ENCODE measurements at places on chromosomes 13 and 19. TPM values are rescaled to one million over a fixed set of nuclear protein-coding genes. Genes with fewer than 3 reads are reported as not detected.

SMAD9 gene
- 0.70 TPM for total RNA-seq

ZNF582 gene
- 1.2 TPM for total RNA-seq

ERCC1 gene
- 25.8 TPM for total RNA-seq

WDR88 gene
- not detected for total RNA-seq

RDH8 gene
- total RNA-seq = not detected

ZNF581 gene
- total RNA-seq = 6.1 TPM

DLEU7 gene
- 0.10 TPM for total RNA-seq

IGFL1 gene
- total RNA-seq = not detected

FFAR1 gene
- not detected for total RNA-seq

ELAVL3 gene
- not detected for total RNA-seq

ZNF682 gene
- total RNA-seq = 2.8 TPM

NLRP4 gene
- not detected for total RNA-seq

OLFM2 gene
- 29.0 TPM for total RNA-seq

CCDC70 gene
- not detected for total RNA-seq

FBN3 gene
- total RNA-seq = 0.63 TPM

SLAIN1 gene
- total RNA-seq = 3.1 TPM

KCNJ14 gene
- total RNA-seq = 0.38 TPM

Data from left lobe of liver (tissue), 2 donors.